ENCODE measurements at places on chromosomes 3 and 15.

DNA sequence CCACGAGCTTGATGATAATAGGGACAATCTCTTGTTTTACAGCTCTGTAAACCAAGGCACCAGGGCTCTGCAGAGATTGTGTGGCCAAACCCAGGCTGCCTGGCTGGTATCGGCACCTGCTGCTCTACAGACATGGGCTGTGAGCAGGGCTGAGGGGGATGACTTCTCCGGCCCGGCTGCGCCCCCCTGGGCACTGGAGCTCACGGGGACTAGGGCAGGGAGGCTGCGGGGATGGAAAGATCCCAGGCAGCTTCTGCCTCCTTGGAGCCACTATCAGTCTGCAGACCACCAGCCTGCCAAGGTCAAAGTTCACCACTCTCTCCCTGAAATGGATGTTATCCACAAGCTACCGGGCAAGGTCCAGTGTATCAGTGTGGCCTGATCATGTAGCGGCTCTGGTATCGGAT lies 22.0 kb upstream of the PIGZ start:
- no peak for DNase-seq

- DNase-seq = no peak
These were observed 58.4 kb upstream of the DCUN1D1 start for GRCh38 chr3:183038757-183039156.

DNA sequence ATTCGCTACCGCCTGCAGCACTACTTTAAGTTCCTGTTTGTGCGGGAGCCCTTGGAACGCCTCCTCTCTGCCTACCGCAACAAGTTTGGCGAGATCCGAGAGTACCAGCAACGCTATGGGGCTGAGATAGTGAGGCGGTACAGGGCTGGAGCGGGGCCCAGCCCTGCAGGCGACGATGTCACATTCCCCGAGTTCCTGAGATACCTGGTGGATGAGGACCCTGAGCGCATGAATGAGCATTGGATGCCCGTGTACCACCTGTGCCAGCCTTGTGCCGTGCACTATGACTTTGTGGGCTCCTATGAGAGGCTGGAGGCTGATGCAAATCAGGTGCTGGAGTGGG lies 995 bp downstream of the CHST14 start:
- peak; percentile 37 for DNase-seq

DNA sequence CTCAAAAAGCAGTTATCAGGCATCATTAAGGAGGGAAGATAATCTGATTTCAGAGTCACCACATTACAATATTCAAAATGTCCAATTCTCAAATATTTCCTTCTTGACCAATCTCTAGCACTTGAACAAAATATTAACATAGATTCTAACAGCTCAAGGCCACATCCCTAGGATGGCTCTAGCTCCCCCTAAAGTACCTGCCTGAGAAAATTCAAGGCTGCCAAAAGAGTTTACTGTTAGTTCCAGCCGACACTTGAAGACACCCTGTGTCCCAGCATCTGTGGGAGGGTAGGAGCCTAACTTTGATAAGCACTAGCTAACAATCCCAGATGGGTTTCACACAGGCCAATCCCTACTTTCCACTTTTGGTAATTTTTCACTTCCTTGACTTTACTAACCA lies 10.4 kb downstream of the NSMCE3 start:
- peak; percentile 1 for DNase-seq

DNA sequence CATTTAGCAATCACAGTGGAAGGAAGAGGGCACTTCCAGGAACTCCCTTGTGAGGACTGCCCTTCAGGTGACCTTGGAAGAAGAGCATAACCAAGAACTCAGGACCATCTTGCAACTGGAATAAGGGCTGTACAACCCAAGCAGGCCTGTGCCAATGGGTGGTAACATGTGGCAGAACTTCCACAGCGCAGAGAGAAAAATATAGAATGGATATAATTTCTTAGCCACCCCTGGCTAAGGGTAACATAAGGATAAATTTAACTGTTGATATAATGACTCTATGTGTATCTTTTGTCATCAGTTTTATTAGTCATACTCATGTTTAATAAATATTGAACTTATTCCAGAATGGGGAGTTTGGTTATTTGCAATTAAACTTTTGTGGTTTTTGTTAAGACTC lies 13.4 kb upstream of the MFSD1 start:
- DNase-seq = no peak

- DNase-seq = peak; percentile 46
These were observed 59.5 kb upstream of the TIPARP start for GRCh38 chr3:156614642-156615511.

DNA sequence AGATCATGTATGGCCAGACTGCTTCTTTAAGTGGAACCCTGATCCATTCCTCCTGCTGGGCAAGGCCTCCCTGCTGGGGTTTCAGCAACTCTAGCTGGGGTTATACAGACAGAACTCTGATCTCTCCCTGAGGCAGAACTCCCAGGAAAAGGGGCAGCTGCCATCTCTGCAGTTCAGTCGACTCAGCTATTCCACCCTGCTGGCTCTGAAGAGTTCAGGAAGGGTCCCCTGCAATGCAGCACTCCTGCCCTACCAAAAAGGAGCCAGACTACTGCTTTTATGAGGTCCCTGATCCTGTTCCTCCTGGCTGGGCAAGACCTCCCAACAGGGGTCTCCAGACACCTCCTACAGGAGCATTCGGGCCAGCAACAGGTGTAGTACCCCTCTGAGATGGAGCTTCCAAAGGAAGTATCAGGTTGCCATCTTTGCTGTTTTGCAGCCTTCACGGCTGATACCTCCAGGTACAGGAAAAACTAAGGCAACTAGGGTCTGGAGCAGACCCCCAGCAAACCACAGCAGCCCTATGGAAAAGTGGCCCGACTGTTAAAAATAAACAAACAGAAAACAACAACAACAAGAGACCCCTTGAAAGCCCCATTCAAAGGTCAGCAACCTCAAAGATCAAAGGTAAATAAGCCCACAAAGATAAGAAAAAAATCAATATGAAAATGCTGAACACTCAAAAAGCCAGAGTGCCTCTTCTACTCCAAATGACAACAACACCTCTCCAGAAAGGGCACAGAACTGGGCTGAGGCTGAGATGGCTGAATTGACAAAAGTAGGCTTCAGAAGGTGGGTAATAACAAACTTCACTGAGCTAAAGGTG lies 14.2 kb upstream of the CP start:
- DNase-seq = no peak

GRCh38 chr3:102484-102883 lies 94.1 kb upstream of the CHL1 start:
- DNase-seq = no peak
